ENCODE measurements at places on chromosomes 12 and 14. TPM values are rescaled to one million over a fixed set of nuclear protein-coding genes. Genes with fewer than 3 reads are reported as not detected.

UBR7 gene
- total RNA-seq: 46.6 TPM

NANOG gene
- 0.07 TPM for total RNA-seq

CD4 gene
- total RNA-seq: 24.3 TPM

PTPRQ gene
- total RNA-seq: 0.29 TPM

SPTB gene
- total RNA-seq: not detected

ARHGAP9 gene
- total RNA-seq: 8.1 TPM

HAL gene
- 0.29 TPM for total RNA-seq

OTX2 gene
- not detected for total RNA-seq

ANAPC7 gene
- 40.0 TPM for total RNA-seq

ITFG2 gene
- 30.5 TPM for total RNA-seq

TAS2R7 gene
- not detected for total RNA-seq

PPP1R36 gene
- not detected for total RNA-seq

RGS6 gene
- 6.2 TPM for total RNA-seq

RACGAP1 gene
- total RNA-seq: 57.8 TPM

SNRNP35 gene
- total RNA-seq: 41.0 TPM

ETFBKMT gene
- total RNA-seq: 3.3 TPM

DNA sequence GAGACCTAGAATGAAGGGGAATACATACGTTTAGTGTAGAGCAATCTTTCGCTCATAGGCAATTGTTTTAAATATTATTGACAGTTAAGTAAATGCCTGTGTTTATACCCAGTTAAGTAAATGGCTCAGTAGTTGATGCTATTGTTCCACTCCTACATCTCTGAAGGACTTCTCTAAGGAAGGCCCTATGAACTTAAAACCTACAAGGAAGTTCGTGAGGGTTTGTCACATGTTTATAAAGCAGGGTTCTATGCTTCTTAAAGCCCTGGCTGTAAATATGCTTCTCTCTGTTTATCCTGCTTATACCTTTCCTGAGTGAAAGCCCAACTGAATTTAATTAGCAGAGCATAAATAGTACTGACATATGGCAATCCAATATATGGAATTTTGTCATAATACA lies 282.1 kb upstream of the NPAS3 start:
- H3K4me3 ChIP-seq: no peak overlapping the region
- no peaks in the 10 kb centered on the region for H3K4me1 ChIP-seq
- no peak for DNase-seq
- H3K36me3 ChIP-seq: no peaks in the 10 kb centered on the region
- H3K27me3 ChIP-seq: no peaks in the 10 kb centered on the region

GRCh38 chr12:100913872-100914592 lies 119.5 kb downstream of the ANO4 start:
- H3K36me3 ChIP-seq: no peaks in the 10 kb centered on the region
- no peak overlapping the region for H3K27ac ChIP-seq
- H3K4me3 ChIP-seq: no peak overlapping the region
- H3K4me1 ChIP-seq: no peaks in the 10 kb centered on the region

DNA sequence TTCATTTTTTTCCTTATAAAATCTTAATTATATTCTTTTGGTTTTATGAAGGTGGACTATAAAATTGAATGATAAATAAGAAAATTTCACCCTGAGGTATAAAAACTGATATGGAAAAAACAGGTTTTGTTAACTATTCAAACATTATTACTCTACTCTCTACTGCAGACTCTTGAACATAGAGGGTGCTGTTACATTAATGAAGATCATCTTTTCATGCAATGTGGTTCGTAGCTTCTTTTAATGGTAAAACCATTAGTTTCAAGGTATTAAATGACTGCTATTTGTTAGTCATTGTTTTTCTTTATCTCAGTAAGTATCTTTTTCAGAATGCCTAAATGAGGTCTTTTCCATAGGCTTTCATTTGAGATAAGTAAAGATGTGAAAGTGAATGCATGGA lies 510.4 kb downstream of the SLC16A7 start:
- no peak overlapping the region for H3K27ac ChIP-seq
- H3K27me3 ChIP-seq: no peaks in the 10 kb centered on the region
- no peaks in the 10 kb centered on the region for H3K4me1 ChIP-seq
- no peak for DNase-seq
- no peak overlapping the region for H3K4me3 ChIP-seq

DNA sequence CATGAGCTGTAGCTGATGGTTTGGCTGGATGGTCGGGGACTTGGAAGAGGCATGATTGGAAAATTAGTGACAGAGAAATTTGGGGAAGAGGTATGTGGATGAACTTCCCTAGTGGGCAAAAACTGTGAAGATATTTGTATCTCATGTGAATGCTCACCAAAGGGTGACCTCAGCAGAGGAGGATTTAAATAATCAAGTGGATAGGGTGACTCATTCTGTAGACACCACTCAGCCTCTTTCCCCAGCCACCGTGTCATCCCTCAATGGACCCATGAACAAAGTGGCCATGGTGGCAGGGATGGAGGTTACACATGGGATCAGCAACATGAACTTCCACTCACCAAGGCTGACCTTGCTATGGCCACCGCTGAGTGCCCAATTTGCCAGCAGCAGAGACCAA lies 60.8 kb upstream of the KRAS start:
- no peak overlapping the region for H3K27ac ChIP-seq
- H3K36me3 ChIP-seq: no peaks in the 10 kb centered on the region
- H3K27me3 ChIP-seq: no peaks in the 10 kb centered on the region
- no peaks in the 10 kb centered on the region for H3K4me1 ChIP-seq

DNA sequence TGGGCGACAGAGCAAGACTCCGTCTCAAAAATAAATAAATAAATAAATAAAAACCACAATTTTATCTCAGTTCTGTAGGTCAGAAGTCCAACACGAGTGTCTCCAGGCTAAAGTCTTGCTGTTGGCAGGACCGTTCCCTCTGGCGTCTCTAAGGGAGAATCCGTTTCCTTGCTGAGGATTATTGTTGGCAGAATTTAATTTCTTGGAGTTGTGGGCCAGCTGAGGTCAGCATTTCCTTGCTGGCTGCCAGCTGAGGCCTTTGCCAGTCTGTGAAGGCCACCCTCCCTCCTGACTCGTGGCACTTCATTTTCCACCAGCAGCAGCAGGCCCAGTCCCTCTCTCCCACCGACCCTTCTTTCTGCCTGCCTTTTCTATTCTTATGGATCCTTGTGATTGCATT lies 17.2 kb downstream of the PSMC1 start:
- no peak overlapping the region for H3K4me3 ChIP-seq
- no peaks in the 10 kb centered on the region for H3K4me1 ChIP-seq
- H3K27me3 ChIP-seq: no peaks in the 10 kb centered on the region
- H3K27ac ChIP-seq: no peak overlapping the region
- no peaks in the 10 kb centered on the region for H3K36me3 ChIP-seq

DNA sequence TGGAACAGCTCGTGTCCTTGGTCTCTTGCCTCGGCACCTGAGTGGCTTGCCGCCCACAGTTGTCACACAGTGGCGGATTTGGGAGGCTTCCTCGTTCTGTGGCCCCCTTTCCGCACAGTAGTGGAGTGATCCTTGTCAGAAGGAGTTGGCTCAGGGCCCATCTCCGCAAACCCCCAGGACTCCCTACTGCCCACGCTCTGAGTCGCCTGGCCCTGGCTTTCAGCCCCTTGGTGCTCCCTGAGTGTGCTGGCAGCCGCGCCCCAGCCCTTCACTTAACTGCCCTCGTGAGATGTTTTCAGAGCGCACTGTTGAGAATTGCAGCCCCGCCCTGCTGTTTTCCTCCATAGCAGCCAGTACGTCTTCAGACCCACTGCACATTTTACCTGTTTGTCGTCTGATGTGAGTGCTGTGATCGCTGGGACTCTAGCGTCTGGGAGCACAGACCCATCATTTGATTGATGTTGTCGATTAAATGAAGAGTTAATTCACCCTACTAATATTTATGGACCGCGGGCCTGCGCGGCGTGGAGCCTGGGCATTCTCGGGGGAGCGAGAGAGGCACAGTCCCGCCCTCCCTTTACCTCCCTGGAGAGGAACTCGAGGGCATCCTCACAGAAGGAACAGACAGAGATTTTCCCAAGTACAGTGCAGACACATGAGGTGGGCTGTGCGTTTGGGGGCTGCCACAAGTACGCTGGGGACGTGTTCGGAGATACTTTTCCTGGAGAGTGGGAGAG lies 91.8 kb downstream of the DDX51 start:
- H3K4me3 ChIP-seq: no peak overlapping the region
- no peak for DNase-seq
- H3K27ac ChIP-seq: no peak overlapping the region

GRCh38 chr14:86672080-86672479 lies 1142.1 kb downstream of the FLRT2 start:
- no peaks in the 10 kb centered on the region for H3K36me3 ChIP-seq
- no peak for DNase-seq
- H3K4me1 ChIP-seq: no peaks in the 10 kb centered on the region
- H3K27me3 ChIP-seq: no peaks in the 10 kb centered on the region
- no peak overlapping the region for H3K27ac ChIP-seq

DNA sequence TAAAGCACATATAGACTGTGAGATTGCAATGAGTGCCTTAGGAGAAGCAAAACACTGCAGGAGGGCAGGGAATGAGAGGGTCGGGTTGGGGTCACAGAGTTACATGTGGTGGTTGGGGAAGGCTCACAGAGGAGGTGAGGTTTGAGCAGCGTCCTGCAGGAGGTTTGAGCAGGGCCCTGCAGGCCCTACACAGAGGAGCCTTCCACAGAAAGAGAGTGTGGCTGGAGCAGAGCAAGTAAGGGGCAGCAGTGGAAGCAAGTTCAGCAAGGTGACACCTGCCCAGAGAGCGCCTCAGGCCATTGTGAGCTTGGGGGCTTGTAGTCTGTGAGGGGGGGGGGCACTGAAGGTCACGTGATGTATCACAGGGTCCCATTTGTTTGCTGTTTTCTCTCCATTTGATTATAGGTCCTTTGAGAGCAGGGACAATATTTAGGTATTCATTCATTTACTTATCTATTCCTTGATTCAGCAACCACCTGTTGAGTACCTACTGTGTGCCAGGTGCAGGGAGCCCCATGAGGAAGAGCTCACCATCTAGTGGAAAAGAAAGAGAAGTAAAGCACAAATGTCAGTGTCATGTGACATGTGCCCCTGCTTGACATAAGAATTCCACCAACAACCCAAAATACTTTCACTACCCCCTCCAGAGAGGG lies 56.6 kb downstream of the GALNT16 start:
- peak overlapping the region; percentile 64 for H3K27ac ChIP-seq
- no peak for DNase-seq
- H3K27me3 ChIP-seq: no peaks in the 10 kb centered on the region
- H3K4me1 ChIP-seq: peaks cover 4% of the 10 kb centered on the region

DNA sequence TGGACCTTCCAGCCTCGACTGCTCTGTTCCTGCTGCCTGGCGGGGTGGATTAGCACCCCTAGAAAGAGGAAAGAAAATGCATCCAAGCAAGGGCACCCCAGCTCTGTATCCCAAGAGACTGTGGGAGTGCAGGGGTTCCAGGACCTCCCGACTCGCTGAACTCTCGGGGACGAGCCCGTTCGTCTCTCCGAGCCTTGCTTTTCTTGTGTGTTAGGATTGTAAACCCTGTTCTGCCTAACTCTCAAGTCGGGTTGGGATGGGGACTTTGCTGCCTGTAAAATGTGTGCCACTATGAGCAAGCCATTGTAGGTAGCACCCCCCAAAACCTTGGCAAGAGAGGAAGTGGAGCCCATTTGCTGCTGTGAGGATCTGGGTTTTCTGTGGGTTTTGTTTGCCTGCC lies 73.2 kb upstream of the VRK1 start:
- no peaks in the 10 kb centered on the region for H3K27me3 ChIP-seq
- no peak overlapping the region for H3K27ac ChIP-seq
- no peaks in the 10 kb centered on the region for H3K4me1 ChIP-seq
- no peak for DNase-seq

GRCh38 chr12:55636853-55637252 lies at the start of gene OR10P1:
TSS of gene OR10P1 (plus strand) at chr12:55636892. CDS start at chr12:55636892, 0 bp downstream.
- DNase-seq: no peak
- H3K4me3 ChIP-seq: no peak within 1 kb of the TSS
- no peaks in the 10 kb centered on the region for H3K4me1 ChIP-seq

DNA sequence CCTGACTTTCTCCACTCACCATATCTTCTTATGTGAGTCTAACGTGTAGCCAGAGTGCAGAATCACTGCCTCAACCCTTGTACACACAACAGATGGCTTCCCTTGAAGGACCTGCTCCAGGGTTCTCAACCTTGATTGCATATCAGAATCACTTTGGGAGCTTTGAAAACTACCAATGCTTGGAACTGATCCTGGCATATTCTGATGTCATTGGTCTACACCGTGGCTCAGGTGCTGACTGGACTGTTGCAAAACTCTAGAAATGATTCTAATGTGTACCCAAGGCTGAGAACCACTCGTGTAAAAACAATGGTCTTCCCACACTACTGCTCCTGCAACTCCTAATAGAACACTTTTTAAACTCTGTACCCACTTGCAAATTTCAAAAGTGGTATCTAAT lies 18.5 kb downstream of the TMEM132D start:
- no peaks in the 10 kb centered on the region for H3K27me3 ChIP-seq
- H3K4me3 ChIP-seq: no peak overlapping the region
- no peak overlapping the region for H3K27ac ChIP-seq

- DNase-seq: no peak
- H3K4me3 ChIP-seq: no peak overlapping the region
- H3K36me3 ChIP-seq: no peaks in the 10 kb centered on the region
- no peaks in the 10 kb centered on the region for H3K4me1 ChIP-seq
- H3K27ac ChIP-seq: no peak overlapping the region
These were observed 5.5 kb upstream of the SCARB1 start for GRCh38 chr12:124869059-124869665.

DNA sequence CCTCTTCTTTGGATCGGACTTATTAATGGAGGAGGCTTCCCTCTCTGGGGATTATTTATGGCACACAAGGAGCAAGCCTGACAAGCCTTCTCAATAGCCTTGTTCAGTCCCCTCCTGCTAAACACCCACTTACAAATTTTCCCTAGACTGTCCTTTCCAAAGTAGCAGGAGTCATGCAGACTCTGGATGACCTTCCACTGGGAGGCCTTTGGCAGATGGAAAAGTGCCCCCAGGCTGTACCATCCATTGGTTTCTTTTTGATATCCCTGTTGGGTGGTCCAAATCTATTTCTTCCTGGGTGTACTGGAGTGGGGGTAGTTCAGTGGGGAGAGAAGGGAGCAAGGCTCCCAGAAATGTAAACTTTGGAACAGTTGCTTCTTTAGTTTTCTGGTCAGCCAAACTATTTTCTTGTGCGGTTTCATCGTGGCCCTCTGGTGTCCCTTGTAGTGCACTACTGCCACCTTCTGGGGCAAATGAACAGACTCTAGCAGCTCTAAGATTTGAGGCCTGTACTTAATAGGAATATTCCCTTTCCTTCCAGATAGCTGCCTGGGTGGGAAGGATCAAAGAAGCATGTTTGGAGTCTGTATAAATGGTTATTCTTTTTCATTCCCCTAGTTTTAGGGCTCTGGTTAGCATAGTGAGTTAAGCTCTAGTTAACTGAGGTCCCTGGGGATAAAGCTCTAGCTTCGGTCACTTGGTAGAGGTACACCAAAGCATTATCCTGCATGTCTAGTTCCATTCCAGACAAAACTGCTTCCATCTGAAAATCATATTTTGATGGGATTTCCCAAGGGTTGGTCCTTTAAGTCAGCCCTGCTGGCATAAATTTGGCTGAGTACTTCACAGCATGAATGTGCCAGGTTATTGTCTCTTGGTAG lies 409.5 kb downstream of the SLC6A15 start:
- H3K4me3 ChIP-seq: no peak overlapping the region
- H3K36me3 ChIP-seq: no peaks in the 10 kb centered on the region
- H3K27me3 ChIP-seq: no peaks in the 10 kb centered on the region
- no peak overlapping the region for H3K27ac ChIP-seq

Measured in uterus (tissue), 4 donors.